ENCODE measurements at places on chromosomes 3 and 15.

DNA sequence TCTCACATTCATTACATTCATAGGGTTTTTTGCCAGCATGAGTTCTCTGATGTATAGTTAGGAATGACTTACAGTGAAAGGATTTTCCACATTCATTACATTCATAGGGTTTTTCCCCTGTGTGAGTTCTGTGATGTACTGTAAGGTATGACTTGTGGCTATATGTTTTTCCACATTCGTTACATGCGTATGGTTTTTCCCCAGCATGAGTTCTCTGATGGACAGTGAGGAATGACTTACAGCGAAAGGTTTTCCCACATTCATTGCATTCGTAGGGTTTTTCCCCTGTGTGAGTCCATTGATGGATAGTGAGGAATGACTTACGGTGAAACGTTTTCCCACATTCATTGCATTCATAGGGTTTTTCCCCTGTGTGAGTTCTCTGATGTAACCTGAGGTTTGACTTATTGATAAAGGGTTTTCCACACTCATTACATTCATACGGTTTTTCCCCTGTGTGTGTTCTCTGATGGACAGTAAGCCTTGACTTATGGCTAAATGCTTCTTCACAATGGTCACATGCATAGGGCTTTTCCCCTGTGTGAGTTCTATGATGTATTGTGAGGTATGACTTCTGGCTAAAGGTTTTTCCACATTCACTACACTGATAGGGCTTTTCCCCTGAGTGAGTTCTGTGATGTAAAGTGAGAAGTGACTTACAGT lies 47.4 kb downstream of the ZNF717 start:
- DNase-seq = no peak

DNA sequence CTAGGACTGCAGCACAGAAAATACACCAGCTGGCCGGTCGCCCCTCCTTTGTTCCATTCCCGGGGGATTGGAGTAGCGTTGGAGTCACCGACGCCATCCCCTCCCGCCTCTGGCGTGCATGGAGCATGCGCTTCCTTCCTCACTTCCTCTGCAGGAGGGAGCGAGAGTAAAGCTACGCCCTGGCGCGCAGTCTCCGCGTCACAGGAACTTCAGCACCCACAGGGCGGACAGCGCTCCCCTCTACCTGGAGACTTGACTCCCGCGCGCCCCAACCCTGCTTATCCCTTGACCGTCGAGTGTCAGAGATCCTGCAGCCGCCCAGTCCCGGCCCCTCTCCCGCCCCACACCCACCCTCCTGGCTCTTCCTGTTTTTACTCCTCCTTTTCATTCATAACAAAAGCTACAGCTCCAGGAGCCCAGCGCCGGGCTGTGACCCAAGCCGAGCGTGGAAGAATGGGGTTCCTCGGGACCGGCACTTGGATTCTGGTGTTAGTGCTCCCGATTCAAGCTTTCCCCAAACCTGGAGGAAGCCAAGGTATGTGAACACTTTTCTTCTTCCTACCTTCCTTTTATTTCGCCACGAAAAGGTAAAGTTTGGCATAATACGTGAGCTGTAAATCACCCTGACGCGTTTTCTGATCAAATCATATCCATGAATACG lies at the start of gene SCG3:
Gene SCG3, plus strand, starts transcription at position 201 of the 661 bp plus-strand sequence. Its CDS starts 253 bp downstream, at position 454.
- peak; percentile 83 for DNase-seq

DNA sequence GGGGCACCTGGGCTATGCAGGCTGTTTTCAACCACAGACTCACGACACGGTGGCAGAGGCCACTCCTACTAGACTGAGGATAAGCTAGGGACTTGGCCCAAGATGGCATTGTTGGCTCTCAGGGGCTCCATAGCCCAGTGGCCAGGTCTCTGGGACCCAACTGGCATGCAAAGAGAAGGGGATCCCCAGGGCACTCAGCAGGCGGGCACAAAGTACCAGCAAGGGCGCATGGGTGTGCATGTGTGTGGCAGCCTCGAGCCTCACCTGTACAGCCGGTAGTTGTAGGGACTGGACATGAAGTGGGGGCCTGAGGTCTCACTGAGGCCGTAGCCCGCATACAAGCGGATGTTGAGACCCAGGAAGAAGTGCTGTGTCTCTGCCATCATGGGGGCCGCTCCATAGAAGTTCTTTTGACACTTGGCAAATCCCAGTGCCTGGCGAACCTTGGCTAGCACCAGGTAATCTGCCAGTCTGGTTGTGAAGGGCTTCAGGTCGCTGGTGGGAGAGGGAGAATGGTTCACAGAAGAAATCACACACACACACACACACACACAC lies 30.2 kb downstream of the IDH3A start:
- no peak for DNase-seq

- no peak for DNase-seq
Measured at GRCh38 chr15:92719021-92719420, 63.4 kb upstream of the FAM174B start.

DNA sequence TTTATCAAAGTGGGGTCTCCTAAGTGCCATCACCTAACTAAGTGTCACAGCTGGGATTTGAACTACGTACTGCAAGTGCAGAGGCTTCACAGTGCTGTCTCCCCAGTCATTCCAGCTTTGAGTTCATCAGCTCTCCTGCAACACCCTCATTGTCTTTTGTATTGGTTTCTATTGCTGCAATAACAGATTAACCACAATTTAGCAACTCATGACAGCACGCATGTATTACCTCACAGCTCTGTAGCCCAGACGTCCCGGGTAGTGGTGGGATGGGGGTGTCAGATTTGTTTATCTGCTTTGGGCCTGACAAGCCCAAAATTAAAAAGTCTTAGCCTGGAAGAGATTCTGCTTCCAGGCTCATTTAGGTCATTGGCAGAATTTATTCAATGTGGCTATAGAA lies 220.5 kb upstream of the LRRN1 start:
- no peak for DNase-seq

- no peak for DNase-seq
Measured at GRCh38 chr3:123169492-123169929, 32.2 kb upstream of the SEC22A start.

GRCh38 chr3:126029241-126029640 lies 54.7 kb downstream of the SLC41A3 start:
- no peak for DNase-seq

DNA sequence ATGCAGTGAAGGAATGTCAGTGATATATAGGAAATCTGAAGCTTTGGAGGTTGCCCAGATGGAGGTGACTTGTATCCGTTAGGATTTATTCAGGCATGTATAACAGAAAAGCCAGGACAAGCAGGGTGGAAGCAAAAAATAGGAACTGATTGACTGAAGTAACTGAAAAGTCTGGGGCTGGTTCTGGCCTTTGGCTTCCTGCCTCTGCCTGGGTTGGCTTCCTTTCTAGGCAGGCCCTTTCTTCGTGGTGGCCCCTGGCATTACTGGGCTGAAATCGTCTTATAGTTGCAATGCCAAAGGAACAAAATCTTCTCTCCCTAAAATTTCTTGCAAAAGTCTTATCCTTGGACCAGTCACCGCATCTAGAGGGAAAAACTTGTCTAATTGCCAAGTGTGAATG lies 386.1 kb downstream of the PTPRG start:
- DNase-seq = no peak

DNA sequence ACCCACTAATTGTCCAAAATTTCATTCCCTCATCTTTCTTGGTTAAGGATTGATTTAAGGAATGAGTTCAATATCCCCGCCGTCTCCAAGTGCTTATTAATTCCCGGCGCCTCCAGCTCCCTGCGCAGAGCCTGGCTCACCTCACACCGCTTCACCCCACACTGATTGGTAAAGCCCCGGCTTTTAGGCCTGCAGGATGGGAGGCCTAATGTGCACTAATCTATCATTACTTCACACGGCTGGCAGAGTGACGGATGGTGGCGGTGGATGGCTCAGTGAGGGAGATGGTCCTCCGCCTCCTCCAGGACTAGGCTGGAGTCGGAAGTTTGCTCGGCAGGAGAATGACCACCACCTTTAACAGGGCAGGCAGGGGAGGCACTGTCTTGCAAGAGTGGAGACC lies 81.7 kb downstream of the MEGF11 start:
- no peak for DNase-seq

DNA sequence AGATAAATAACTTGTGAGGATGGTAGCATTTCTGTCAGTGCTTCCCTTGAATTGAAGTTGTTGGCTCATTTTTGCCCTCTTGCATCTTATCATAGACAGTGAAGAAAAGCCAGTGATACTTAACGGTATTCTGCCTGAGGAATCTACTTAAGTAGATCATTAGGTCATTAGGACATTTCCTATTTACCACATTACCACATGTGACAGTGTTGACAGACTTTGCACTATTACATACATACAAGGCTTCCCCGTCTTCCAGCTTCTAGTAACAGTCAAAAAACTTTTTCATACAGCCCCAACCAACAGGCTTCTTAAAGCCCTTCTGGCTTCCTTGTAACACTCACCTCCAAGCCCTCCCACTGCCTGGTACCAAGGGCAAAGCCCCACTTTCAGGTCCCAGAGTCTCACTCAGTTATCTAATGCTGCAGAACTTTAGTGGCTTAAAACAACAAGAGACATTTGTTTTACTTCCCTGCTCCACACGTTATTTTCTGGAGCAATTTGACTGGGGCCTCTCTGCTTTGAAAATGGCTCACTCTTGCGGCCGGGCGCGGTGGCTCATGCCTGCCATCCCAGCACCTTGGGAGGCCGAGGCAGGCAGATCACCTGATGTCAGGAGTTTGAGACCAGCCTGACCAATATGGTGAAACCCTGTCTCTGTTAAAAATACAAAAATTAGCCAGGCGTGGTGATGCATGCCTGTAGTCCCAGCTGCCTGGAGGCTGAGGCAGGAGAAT lies 40.0 kb downstream of the ASB7 start:
- DNase-seq = no peak

DNA sequence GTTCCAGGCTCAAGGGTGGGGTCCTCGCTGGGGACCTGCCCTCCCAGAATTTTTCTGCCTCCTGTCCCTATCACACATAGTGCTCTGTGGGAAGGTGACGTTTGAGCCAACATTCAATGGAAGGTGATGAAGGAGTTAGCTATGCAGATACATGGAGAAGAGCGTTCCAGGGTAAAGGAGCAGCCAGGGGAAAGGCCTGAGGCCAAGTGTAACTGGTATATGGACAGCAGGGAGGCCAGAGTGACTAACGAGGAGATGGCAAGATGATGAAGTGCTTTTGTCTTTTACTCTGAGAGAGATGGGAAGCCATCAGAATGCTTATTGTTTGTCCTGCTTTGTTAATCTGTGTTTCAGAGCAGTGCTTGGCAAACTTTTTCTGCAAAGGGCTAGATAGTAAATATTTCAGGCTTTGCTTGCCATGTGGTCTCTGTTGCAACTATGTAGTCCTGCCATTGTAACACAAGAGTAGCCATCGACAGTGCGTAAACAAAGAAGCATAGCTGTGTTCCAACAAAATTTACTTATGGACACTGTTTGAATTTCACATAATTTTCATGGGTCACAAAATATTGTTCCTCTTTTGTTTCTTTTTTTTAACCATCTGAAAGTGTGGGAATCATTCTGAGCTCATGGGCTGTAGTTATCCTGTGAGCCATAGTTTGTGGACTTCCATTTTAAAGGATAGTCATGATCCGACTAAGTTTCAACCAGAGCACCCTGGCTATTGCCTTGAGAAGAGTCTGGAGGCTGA lies 25.8 kb upstream of the PIAS1 start:
- no peak for DNase-seq

DNA sequence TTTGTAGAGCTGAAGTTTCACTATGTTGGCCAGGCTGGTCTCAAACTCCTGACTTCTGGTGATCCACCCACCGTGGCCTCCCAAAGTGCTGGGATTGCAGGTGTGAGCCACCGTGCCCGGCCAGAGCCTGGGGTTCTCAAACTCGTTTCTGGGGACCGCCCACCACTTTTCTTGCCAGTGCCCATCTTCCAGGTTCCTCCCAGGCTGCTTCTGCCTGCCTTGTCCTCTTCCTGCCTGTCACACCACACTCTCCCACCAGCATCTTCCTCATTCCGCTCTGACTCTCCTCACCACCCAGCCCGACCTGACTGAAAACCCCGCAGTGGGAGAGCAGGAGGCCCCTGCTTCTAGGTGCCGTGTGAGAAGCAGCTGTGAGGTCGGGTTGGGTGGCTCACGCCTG lies 3.1 kb upstream of the DYNLT2B start:
- DNase-seq = no peak

GRCh38 chr15:67479781-67480505 lies 41.0 kb upstream of the C15orf61 start:
- no peak for DNase-seq

- no peak for DNase-seq
Measured at GRCh38 chr3:188400494-188401243, 246.7 kb downstream of the LPP start.

DNA sequence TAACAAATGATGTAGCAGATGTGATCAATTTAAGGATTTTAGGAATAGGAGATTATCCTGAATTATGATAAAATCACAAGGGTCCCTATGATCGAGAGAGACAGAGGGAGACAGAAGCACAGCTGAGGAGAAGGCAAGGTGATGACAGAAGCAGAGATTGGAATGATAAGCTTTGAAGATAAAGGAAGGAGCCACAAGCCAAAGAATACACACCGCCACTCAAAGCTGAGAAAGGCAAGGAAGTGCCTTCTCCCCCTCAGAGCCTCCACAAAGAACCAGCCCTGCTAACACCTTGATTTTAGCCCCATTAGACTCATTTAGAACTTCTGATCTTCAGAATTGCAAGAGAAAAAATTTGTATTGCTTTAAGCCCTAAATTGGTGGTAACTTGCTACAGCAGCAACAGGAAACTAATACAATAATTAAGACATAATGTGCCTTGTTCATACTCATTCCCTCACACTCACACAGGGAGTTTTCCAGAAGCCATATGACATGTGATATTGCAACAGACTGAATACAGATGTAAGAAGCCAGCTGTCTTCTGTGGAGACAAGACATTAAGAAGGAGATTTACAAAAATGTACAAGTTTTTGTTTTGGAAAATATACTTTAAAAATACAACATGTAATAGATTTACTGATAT lies 38.2 kb downstream of the TRANK1 start:
- DNase-seq = no peak

DNA sequence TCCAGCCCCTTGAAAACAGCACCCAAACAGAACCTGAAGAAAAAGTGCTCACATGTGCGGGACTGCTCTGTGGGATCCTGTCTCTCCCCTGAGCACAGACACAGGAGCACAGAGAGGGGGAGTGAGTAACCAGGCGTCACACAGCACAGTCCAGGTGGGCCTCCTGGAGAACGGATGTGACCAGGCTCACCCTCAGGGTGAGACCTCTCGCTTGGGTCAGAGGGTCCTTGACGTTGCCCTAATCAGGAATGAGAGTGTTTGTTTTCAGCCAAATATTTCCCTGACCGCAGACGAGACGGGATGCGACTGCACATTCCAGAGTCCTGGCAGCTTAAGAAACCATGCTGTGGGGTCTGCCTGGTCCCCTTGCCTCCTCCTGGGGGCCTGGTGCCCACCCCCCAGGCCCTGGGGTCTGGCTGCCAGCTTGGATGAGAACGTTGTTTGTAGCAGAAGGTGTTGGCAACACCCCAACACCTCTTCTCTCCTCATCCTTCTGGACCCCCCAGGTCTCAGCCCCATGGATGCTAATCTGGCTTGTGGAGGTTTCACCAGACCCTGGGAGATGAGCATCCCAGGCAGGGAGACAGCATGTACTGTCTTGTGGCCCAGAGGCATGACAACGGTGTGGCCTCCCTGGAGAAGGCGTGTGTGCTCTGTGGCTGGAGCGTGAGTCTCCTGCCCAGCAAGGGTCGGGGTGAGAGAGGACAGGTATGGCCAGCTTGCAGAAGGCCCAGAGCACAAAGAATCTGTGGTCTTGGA lies 42.1 kb upstream of the SLC6A6 start:
- DNase-seq = no peak

Measured in occipital lobe (tissue), 3 donors.